ENCODE measurements at places on chromosomes 1 and 21.

DNA sequence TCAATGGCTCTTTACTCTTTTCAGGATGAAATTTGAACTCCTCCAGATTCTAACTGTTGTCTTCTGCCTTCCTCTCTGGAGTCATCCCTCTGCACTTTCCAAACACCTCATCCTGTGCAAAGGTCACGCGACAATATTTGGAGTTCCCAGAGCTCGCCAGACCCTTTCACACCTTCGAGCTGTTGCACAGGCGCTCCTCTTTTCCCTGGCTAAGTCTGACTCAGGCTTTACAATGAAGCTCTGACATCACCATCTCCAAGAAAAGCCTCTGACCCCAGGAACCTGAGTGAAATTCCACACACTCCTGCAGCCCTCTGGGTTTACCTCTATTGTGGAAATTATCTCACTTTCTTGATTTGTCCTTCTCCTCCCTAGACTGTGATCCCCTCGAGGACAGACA is 270.3 kb downstream of the RGS7 start:
- H3K27me3 ChIP-seq: no peaks in the 10 kb centered on the region
- no peak overlapping the region for H3K4me3 ChIP-seq
- no peaks in the 10 kb centered on the region for H3K4me1 ChIP-seq
- H3K27ac ChIP-seq: no peak overlapping the region
- no peak for DNase-seq

GRCh38 chr1:115284209-115284608 is 53.8 kb downstream of the NGF start:
- no peak for DNase-seq
- H3K27ac ChIP-seq: peak overlapping the region; percentile 92
- H3K4me1 ChIP-seq: peaks cover 18% of the 10 kb centered on the region

- no peaks in the 10 kb centered on the region for H3K36me3 ChIP-seq
- no peak for DNase-seq
- no peak overlapping the region for H3K4me3 ChIP-seq
- no peak overlapping the region for H3K27ac ChIP-seq
- H3K4me1 ChIP-seq: no peaks in the 10 kb centered on the region
Observed at GRCh38 chr1:20602851-20603450, 14.1 kb downstream of the CDA start.

DNA sequence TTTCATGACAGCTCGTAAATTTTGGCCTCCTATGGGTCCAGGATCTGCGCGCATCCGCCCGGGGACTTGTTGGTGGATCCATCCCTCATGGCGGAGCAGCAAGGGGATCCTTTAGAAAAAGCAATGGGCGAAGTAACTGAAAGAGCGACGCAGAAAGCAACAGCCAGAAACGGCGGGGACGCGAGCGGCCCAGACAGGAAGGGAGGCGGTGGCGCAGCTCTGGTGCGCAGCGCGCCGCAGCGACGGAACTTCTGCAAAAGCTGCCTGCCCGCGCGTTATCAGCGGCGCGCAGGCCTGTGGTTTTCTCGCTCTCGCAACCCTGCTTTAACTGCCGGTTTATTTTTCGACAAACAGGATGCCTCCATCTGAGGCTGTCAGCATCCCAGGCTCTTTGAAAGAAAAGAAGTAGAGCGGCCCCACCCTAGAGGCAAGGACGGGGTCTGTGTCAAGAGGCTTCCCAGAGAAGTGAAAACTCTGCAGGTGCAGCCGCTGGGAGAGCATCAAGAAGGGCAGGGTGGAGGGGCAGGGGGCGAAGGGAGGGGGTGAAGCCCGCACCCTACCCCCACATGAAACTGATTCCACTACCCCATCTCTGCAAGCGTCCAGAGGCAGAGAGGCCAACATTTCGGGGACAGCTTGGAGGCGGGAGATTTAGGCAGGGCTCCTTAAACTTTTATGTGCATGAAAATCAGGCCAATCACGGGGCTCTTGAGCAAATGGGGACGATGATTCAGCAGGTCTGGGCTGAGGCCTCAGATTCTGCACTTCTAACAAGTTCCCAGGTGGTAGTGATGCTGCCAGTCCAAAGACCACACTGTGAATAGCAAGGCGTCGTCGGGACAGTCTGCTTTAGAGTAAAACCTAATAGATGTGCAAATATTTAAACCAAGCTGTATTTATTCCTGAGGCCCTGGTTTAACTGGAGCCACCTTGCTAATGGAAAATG is 22.2 kb downstream of the RUNX1 start:
- H3K4me1 ChIP-seq: no peaks in the 10 kb centered on the region
- no peak overlapping the region for H3K4me3 ChIP-seq
- no peak for DNase-seq

- H3K36me3 ChIP-seq: no peaks in the 10 kb centered on the region
- no peaks in the 10 kb centered on the region for H3K4me1 ChIP-seq
Observed at GRCh38 chr1:163063143-163063542, 6.0 kb upstream of the RGS4 start.

- H3K4me3 ChIP-seq: no peak overlapping the region
- H3K4me1 ChIP-seq: no peaks in the 10 kb centered on the region
- H3K27me3 ChIP-seq: no peaks in the 10 kb centered on the region
- H3K27ac ChIP-seq: no peak overlapping the region
- no peak for DNase-seq
Observed at GRCh38 chr1:244329591-244330317, 122.0 kb downstream of the ADSS2 start.

GRCh38 chr1:195195423-195196057 is 1412.7 kb downstream of the KCNT2 start:
- no peaks in the 10 kb centered on the region for H3K27me3 ChIP-seq
- H3K36me3 ChIP-seq: no peaks in the 10 kb centered on the region
- H3K27ac ChIP-seq: no peak overlapping the region
- no peak overlapping the region for H3K4me3 ChIP-seq
- DNase-seq: no peak

GRCh38 chr1:224168859-224169380 is 14.1 kb upstream of the DEGS1 start:
- no peaks in the 10 kb centered on the region for H3K36me3 ChIP-seq
- H3K4me3 ChIP-seq: no peak overlapping the region
- H3K27me3 ChIP-seq: no peaks in the 10 kb centered on the region
- DNase-seq: no peak
- no peak overlapping the region for H3K27ac ChIP-seq

- H3K36me3 ChIP-seq: no peaks in the 10 kb centered on the region
- no peak overlapping the region for H3K27ac ChIP-seq
- DNase-seq: no peak
- H3K4me3 ChIP-seq: no peak overlapping the region
- no peaks in the 10 kb centered on the region for H3K27me3 ChIP-seq
Observed at GRCh38 chr1:4877426-4877825, 223.0 kb downstream of the AJAP1 start.

Measured in ovary (tissue), 10 donors.